ENCODE measurements at places on chromosomes 5 and 9.

GRCh38 chr5:33272288-33272687 is 168.5 kb upstream of the TARS1 start:
- DNase-seq: no peak

- DNase-seq: no peak
Observed at GRCh38 chr9:36163049-36163785, 6.0 kb upstream of the CCIN start.

- DNase-seq: no peak
Observed at GRCh38 chr5:178298283-178298807, 65.7 kb upstream of the PHYKPL start.

DNA sequence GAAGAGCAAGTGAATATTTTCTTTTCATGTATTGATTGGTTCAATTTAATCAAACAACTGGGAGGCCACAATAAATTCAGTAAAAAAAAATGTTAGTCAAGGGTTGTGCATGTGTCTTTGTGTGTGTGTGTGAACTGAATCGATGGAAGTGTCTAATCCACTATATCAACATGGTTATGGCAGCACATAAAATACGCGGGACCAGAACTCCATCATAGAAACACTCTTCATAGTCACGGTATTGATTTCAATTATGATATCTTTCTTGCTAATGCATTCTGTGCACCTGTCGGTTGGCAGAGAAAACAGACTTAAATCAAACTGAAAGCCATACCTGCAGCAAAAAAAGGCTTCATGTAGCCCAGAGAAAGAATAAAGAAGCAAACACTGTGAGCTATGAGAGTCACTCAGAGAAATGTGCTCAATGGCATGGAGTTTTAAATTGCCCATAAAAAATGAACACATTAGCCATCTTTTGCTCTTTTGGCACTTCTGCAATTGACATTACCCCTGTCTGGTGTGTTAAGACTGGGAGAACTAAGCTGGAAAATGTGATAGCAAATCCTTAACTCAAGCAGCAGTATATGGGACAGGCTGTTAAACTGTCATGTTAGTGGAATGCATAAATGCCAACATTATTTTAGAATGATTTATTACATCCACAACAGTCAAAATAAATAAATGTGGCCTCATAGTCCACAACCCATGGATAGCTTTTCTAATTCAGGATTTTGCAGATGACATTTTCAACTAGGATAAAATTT is 642.4 kb upstream of the C9orf72 start:
- DNase-seq: peak; percentile 93

DNA sequence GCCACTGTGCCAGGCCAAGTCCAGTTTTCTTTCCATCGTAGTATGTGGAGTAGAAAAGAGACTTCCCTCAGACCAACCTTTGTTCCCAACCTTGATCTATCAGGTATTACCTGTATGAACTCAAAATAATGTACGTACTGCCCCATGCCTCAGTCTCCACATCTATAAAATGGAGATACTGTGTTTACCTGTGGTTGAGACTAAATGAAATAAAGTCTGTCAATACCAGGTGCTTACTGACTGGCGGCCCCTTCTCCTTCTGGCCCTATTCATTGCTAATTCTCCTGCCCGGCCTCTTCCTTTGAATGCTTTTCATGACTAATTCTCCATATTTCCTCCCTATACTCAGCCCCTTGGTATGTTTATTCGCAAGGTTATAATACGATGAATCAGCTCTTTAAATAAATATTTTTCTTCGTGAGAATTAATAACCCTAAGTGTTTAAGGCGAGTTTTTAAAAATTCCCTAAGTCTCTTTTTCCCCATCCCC is 89.6 kb upstream of the BASP1 start:
- no peak for DNase-seq

- no peak for DNase-seq
Observed at GRCh38 chr5:75367401-75367800, 30.4 kb downstream of the HMGCR start.

- no peak for DNase-seq
Observed at GRCh38 chr9:90062982-90063381, 458.2 kb downstream of the GADD45G start.

DNA sequence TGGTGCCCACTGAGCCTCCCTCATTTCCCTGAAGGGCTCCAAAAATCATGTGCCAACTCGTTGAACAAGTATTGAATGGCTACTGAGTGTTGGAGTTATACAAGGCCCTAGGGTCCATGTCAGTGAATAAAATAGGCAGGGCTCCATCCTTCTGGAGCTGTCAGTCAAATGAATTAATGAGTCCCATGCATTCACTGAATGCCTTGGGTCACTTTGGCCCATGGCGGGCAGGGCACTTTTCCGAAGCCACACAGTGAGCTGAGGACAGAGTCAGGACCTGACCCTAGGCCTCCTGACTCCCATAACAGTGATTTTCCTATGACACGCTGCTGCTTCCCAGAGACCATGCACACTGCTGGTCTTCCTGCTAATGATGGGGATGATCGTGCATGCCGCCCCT is 27.3 kb upstream of the SLC36A1 start:
- DNase-seq: no peak

GRCh38 chr5:78213799-78214198 is 80.7 kb downstream of the AP3B1 start:
- no peak for DNase-seq

- DNase-seq: no peak
Observed at GRCh38 chr5:110977915-110978314, 93.6 kb upstream of the TSLP start.

DNA sequence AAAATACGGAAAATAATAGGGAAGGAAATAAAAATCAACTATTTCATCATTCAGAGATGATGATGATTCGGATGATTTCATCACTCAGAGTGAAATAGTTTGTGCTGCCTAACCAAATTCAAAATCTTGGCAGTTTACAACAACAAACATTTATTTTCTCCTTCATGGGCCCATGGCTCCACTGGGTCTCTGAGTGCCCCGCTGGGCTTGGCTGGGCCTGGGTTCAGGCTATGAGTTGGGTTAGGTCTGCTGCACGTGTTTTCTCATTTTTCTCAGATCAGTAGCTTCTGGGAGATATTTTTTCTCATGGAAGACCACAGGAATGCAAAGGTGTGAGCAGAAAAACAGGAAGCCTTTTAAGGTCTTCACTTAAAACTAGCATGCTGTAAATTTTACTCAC is 24.0 kb upstream of the F2RL1 start:
- DNase-seq: no peak

GRCh38 chr9:112921549-112921948 is 30.9 kb upstream of the SLC46A2 start:
- peak; percentile 12 for DNase-seq

GRCh38 chr9:109409773-109410397 is 88.2 kb downstream of the PTPN3 start:
- DNase-seq: no peak

GRCh38 chr5:677131-678101 is 15.7 kb downstream of the TPPP start:
- DNase-seq: no peak

All from NCI-H345 (cell line).